ENCODE measurements at places on chromosomes 4 and X.

GRCh38 chr4:48660347-48660746 lies 119.7 kb downstream of the FRYL start:
- no peak for DNase-seq

GRCh38 chrX:136086521-136086920 lies 60.8 kb upstream of the FHL1 start:
- DNase-seq = no peak

GRCh38 chrX:10630320-10630719 lies 9.9 kb upstream of the MID1 start:
- no peak for DNase-seq

GRCh38 chr4:173426064-173426463 lies 27.1 kb upstream of the SCRG1 start:
- DNase-seq = no peak

- no peak for DNase-seq
Observed at GRCh38 chr4:38743866-38744265, 38.9 kb downstream of the TLR10 start.

DNA sequence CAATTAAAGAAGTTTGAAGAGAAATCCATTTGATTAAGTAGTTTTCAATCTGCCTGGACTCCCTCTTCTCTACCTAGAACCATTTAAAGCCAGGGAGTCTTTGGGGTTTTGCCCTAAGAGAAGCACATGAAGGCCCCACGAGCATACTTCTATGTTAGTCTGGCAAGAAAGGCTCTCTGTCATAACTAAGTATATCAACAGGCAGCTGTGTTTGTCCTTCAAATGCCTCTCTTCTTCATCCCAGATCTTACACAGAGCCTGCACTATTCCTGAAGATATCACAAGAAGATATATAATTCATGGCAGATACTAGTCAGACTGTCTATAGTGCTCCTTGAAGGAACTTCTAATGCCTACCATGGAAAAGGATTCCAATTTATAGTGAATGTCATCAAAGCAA lies 206.2 kb downstream of the PRDM5 start:
- no peak for DNase-seq

DNA sequence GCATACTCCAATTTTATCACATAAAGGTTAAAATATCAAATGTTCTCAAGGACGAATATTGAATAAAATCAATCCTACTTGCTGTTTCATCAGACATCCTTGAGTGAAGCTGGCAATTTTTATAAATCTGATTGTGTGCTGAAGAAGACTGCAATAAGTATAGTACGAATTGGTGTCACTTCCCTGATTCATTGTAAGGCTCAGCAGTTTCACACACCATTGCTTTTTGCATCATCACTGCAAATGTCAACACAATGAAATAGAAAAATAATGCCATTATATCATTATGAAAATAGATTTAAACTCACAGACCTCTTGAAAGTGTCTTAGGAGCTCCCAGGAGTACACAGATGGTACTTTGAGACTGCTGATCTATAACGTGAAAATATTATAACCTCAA lies 172.5 kb downstream of the ANKRD50 start:
- DNase-seq = no peak

- DNase-seq = no peak
Observed at GRCh38 chrX:37993837-37994619, 12.3 kb upstream of the SYTL5 start.

DNA sequence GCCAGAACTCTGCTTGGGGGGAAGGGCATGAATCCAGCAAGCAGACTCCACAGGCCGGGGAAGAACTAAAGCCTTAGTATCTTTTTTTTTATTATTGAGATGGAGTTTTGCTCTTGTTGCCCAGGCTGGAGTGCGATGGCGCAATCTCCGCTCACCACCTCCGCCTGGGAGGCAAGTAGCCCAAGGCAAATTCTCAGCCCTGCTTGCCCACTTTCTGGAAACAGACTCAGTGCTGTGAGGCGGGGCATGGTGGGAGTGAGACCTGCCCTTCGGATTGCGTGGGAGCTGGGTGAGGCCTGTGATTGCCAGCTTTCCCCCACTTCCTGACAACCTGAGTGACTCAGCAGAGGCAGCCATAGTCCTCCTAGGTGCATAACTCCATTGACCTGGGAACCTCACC lies 348.8 kb downstream of the GASK1B start:
- no peak for DNase-seq

- no peak for DNase-seq
Observed at GRCh38 chr4:10861036-10861435, 176.5 kb upstream of the CLNK start.

- no peak for DNase-seq
Observed at GRCh38 chr4:175378372-175378771, 433.7 kb downstream of the GPM6A start.

DNA sequence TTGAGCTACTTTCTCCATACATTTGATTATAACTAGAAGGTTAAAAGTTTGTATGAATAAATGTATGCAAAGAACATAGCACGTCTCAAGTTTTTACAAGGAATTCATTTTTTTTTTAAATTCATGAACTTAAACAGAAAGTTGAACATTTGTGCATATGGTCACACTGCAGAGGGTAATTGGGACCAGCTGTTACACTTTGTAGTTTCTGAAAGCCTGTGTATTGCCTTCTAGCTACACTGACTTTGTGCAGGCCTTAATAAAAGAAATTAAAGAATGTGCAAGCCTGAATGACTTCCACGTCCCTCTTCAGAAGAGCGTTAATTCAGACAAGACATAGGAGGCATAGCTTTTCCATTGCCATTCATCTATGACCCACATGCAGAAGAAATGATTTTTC lies 153.1 kb upstream of the PCDH18 start:
- DNase-seq = no peak

GRCh38 chrX:28329156-28329555 lies 258.1 kb upstream of the IL1RAPL1 start:
- no peak for DNase-seq

GRCh38 chrX:15814771-15815365 lies 24.6 kb downstream of the ZRSR2 start:
- DNase-seq = no peak

DNA sequence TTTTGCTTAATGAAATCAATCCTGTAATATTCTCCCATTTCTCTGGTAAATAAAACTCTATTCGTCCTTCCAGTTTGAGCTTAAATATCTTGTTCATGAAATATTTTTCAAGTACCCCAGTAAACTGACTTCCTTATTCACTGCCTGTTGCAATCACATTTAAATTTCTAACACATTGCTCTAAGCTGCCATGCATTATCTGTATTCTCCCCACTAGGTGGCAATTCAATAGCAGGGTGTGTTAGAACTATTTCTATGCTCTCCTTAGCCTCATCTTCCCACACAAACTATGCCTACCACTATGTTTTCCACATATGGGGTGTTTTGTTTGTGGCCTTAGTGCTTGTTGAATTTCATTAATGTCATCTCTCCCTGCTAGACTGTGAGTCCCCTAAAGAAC lies 377.1 kb upstream of the HS3ST1 start:
- DNase-seq = no peak

DNA sequence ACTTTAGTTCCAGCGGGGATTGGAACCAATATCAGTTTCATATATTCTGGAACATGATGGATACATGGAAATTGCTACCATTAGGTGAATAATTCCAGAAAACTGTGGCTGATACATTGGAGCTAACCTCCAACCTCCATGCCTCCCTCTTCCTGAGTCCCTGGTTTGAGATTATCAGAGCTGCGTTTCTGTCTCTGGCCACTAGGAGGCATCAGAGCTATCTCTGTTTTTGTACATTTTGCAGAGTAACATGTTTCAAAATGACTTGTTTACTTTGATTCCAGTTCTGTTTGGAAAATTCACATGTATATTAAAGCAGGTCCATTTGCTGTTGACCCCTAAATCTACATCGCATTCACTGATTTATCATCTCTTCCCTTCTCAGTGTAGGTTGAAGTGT lies 2.4 kb upstream of the RAB40AL start:
- DNase-seq = peak; percentile 15

DNA sequence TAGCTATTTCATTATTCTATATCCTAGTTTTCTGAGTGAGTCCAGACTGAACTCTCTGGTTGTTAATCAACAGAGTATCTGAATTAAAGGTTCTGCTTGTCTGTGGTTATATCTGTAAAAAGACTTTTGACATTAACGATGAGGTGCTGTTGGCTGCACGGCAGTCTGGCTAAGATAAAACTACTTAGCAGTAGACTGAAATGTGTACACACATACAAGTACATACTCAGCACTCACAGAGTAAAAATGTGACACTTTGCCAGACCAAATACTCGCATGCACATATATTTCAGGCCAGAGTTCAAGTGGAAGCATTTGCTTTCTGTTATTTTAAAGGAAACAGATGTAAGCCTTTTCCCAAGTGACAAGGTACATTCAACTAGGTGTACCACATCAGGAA lies 80.5 kb downstream of the PRDM5 start:
- no peak for DNase-seq

- DNase-seq = no peak
Observed at GRCh38 chr4:92305878-92306520, 2.2 kb downstream of the GRID2 start.

DNA sequence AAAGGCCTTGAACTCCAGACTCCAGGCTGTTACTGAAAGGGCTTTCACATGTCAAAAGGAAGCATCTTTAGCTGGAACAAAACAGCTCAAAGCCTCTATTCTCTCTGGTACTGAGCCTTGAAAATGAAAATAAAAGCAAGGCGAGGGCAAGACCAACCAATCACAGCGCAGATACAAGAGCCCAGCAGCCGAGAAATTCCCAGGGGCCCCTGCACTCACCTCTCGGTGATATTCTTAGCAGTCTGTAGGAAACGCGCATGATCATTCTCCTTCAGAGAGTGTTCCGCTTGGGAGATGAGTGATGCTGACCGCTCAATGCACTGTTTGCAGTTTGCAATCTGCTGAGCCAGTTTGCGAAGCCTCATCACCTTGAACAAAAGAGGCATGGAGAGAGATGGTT lies 138.1 kb downstream of the MID1 start:
- no peak for DNase-seq

- no peak for DNase-seq
Observed at GRCh38 chrX:39396358-39396995, 595.2 kb downstream of the MID1IP1 start.

DNA sequence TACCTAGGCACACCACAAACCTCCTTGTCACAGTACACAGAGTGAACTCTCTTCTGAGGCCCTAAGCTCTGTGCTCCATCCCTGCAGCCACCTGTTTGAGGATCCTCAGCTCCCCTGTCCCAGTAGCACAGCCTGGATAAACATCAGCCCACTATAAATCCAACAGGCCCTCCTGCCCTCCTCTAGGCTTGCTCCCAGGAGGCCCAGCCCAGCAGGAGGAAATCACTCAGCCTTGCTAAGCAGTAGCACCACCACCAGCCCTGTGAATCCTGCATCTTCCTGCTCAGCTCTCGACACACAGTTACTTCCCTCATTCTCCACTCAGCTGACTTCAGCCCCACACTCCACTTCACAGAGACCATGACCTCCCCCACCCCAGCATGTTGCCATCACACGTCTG lies 273.9 kb downstream of the BCOR start:
- DNase-seq = no peak

DNA sequence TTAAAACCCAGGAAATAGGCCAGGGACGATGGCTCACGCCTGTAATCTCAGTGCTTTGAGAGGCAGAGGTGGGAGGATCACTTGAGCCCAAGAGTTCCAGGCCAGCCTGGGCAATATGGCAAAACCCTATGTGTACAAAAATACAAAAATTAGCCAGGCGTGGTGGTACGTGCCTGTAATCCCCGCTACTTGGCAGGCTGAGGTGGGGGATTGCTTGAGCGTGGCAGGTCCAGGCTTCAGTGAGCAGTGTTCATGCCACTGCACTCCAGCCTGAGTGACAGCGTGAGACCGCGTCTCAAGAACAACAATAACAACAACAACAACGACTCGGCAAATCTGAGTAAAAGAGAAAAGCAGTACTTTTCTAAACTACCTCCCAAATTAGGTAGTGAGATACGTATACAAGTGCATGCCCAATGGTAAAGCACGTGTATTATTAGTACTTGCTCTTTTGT lies 13.0 kb upstream of the NDUFC1 start:
- DNase-seq = no peak

- DNase-seq = peak; percentile 46
Observed at GRCh38 chr4:145481164-145481941, at the start of gene SMAD1. Gene SMAD1 (plus strand): TSS chr4:145481853. CDS start chr4:145514614, 32,761 bp downstream.

- DNase-seq = no peak
Observed at GRCh38 chrX:19839770-19840254, 47.6 kb downstream of the SH3KBP1 start.

DNA sequence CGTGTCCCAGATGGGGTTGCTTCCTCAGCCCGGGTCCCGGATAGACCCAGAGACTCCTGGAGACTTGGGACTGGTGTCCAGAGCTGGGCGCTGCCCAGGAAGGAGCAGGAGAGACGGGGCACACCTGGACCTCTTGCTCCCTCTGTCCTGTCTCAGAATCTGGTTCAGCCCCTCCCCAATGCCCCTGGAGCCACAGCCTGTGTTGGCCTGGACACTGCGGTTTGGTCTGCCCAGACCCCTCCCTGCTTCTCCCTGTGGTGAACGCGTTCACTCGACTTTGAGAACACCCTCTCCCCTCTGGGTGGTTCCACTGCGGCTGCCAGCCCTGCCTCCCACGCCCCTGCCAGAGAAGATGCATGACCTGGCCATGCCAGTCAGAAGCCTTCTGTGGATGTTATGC lies 111.1 kb downstream of the HMX1 start:
- no peak for DNase-seq

GRCh38 chrX:71534773-71535544 lies 2.1 kb downstream of the OGT start:
- DNase-seq = no peak

- DNase-seq = no peak
Observed at GRCh38 chr4:147924604-147925412, 192.9 kb downstream of the ARHGAP10 start.

DNA sequence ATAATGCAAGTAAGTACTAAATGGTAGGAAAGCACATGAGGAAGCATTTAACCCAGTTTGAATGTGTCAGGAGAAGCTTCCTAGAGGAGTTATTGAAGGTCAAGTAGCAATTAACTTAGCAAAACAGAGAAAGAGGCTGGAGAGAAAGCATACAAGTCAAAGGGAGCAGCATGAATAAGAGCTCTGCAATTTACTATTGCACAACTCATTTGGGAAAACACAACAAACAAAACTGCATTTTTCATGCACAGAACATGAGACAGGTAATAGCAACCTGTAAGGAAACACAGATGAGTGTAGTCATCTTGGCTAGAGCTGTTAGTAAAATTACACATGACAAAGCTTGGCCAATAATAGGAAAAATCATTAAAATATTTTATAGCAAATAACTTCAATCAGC lies 538.1 kb downstream of the PPP4R3C start:
- no peak for DNase-seq

DNA sequence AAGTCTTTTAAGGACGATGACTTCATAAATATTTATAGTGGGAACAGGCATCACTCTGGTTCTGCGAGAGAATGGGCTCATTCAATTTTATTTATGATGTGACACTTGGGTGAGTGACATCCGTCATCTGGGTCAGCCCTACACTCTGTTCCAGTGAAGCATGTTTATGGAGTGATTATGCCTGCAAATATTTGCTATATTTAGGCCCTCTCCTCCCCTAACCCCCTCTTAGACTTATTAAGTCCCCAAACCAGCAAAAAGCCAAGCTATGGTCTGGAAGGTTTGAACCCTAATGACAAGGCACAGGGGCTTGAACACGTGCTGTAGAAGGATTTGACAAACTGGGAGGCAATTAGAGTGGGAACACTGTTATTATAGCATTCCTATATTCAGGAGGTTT lies 55.9 kb downstream of the C4orf51 start:
- DNase-seq = no peak
